HCT116 (cell line): ENCODE measurements at places on chromosomes 12 and 14. TPM values are rescaled to one million over a fixed set of nuclear protein-coding genes. Genes with fewer than 3 reads are reported as not detected.

Gene BICD1
- total RNA-seq = 32.5 TPM

Gene TMEM260
- 12.5 TPM for total RNA-seq

DNA sequence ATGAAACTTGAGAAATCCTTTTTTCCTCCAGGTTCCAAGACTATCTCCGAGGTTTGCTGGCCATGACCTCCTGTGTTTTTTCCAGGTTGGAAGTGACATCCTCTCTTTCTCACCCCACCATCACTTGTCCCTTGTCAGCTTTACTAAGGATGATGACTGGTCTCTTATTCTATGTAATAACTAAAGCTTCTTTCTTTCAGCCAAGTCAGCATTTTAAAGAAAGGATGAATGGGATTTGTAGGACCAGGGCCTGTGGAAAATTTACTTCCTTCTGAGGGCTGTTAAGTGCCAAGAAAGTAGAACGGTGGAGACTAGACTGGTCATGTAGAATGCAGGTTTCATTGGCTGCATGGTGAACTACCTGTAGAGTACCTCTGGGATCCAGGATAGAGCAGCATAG is 73.6 kb downstream of the FIGNL2 start:
- H3K4me3 ChIP-seq = no peak overlapping the region
- no peaks in the 10 kb centered on the region for H3K36me3 ChIP-seq
- no peak for DNase-seq
- no peaks in the 10 kb centered on the region for H3K27me3 ChIP-seq

DNA sequence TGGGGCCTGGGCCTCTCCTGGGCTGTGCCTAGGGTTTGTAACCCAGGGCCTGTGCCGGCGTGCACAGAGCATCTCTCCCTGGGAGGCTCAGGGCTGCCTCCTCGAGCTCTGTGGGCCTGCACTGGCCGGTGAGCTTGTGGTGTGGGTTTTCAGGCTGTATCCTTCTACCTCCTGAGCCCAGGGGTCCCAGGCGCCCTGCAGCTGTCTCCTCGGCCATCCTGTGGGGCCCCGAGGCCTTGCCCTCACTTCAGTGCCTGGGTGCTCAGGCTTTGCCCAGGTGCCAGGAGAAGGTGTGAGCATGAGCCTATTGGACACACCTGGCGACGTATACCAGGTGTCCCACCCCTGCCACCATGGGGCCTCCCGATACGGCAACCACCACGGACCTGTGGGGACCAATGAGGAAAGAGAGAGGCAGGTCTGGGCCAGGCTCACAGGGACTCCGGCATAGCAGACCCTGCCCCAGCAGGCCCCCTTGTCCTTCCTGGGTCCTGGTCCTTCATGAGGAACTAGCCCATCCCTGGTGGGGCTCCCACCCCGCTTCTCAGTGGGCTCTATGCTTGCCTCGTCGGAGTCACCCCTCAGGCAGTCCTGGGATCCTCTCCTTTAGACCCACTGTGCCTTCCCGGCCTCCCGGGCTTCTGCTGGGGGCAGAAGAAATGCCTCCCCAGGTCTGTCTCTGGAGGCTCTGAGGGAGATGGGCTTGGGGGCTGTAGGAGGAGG is 400.2 kb downstream of the TMEM121 start:
- H3K27me3 ChIP-seq = 0 out of 2 replicates have a peak, but pooled peaks cover under 1% of the 10 kb centered on the region
- no peak overlapping the region for H3K27ac ChIP-seq
- H3K4me1 ChIP-seq = no peaks in the 10 kb centered on the region
- no peaks in the 10 kb centered on the region for H3K36me3 ChIP-seq

Gene PLEKHD1
- total RNA-seq = 1.2 TPM

GRCh38 chr14:61706096-61706690 is 10.9 kb downstream of the HIF1A start:
- H3K27ac ChIP-seq = no peak overlapping the region
- H3K27me3 ChIP-seq = no peaks in the 10 kb centered on the region
- no peak overlapping the region for H3K4me3 ChIP-seq
